Fibroblast of mammary gland (primary cell): ENCODE measurements at places on chromosomes 5 and 9.

DNA sequence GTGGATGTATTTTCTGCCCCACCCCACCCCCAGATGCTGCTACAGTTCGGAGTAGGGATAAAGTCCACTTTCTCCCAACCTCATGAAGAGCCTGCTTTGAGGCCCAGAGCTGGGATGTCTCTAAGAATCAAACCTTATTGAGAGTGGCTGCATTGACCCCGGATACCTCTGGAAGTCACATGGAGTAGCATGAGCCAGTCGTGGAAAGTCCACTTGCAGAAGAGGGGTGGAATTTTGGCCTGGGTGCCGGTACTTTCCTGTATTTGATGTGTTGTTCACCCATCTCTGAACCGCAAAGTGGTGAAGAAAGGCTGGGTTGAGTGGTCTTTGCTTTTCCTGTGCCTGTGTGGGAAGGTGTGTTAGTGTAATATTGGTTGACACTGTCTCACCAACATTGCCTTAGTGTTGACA lies 3.7 kb downstream of the OTULIN start:
- no peak for DNase-seq

GRCh38 chr5:95712347-95712958 lies 18.7 kb upstream of the RHOBTB3 start:
- peak; percentile 72 for DNase-seq

DNA sequence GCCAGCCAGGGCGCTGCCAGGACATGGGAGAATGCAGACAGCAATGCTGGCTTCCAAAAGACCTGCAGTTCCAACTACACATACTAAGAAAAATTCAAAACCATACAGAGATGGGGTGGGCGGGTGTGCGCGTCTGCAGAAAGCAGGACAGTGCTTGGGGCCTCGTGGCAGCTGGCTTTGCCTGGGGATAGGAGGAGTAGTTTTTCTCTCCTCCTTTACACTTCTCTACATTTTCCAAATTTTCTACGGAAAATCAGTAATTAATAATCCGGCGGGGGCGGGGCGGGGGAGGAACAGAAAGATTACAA lies 43.6 kb upstream of the SARDH start:
- no peak for DNase-seq

DNA sequence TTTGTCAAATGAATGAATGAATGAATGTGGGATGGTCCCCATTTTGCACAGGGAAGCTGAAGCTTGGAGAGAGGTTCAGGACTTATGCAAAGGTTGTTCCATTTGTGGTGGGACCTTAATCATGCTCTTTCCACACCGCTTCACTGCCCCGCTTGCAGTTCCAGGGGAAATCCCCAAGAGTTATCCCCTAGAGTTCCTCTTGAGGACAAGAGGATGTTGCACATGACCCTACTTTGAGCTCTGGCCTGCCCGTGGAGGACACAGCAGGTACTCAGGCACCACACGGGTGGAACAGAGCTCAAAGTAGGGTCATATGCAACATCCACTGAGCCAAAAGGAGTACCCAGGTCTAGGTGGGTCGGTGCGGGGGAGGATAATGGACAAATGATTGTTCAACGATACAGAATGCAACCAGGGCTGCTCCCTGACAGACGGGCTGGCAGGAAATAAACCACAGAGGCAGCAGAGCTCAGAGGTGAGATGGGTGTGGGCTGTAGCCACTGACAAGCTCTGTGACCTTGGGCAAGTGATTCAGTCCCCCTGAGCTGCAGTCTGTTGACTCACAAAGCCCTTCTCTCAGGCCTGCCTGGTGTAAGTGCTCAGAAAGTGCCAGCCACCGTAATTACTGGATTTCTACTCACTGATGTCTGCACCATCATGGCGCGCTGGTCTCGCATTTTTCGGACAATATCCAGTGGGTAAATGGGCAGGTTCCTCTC lies 60.3 kb upstream of the EPB41L4B start:
- DNase-seq, result peak; percentile 28

- DNase-seq, result peak; percentile 70
Observed at GRCh38 chr9:83231039-83231438, 168.1 kb upstream of the RASEF start.

DNA sequence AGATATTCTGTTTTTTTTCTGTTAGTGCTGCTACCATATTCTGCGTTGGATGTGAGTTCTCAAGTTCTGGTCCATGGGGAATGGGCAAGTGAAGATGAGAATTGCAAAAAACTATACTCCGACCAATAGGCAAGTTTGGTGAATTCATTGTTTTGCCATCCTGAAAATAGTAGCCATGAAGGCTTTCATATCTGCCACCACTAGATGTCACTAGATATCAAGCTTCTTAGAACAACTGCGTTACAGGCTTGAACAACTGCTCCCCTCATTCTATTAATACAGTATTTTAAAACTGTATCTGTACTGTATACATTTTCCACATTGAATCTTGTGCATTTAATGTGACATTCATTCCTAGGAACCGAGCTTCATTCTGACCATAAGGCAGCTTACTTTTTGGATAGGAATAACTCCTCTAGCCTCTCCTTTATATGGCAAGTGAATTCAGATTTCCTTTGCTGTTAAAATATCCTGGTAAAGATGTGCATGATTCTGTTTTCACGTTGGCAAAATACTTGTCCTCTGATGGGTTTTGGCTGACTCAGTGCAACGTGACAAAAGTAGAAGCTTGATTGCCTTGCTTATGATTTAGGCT lies 163.6 kb downstream of the SREK1 start:
- peak; percentile 75 for DNase-seq

GRCh38 chr9:102796244-102796643 lies 198.9 kb upstream of the CYLC2 start:
- DNase-seq, result no peak

GRCh38 chr5:155540000-155540595 lies 526.5 kb downstream of the KIF4B start:
- DNase-seq, result no peak

- DNase-seq, result no peak
Observed at GRCh38 chr5:62731022-62731421, 152.4 kb downstream of the LRRC70 start.

DNA sequence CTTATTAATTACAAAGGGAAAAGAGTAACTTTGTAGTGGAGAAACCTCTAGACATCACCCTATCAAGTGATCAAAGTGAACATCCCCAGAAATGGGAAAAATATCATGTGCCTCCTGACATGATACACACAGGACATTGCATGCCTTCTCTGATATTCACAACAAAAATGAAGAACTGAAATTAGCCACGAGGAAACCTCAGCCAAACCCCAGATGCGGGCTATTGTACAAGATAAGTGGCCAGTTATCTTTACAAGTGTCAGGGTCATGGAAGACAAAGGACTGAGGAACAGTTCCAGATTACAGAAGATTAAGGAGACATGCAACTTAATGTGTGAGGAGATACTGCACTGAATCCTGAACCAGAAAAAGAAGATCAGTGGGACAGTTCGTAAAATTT lies 23.8 kb upstream of the NPM1 start:
- DNase-seq, result no peak

DNA sequence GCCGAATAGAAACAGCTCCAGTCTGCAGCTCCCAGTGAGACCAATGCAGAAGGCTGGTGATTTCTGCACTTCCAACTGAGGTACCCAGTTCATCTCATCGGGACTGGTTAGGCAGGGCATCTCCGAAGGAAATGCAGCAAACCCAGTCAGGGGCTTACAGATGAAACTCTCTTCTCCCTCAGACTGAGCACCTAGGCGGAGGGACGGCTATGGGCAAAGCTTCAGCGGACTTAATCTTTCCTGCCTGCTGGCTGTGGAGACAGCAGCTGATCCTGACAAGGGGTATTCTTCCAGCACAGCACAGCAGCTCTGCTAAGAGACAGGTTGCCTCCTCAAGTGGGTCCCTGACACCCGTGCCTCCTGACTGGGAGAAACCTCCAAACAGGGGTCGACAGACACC lies 330.9 kb downstream of the DNAH5 start:
- DNase-seq, result no peak

DNA sequence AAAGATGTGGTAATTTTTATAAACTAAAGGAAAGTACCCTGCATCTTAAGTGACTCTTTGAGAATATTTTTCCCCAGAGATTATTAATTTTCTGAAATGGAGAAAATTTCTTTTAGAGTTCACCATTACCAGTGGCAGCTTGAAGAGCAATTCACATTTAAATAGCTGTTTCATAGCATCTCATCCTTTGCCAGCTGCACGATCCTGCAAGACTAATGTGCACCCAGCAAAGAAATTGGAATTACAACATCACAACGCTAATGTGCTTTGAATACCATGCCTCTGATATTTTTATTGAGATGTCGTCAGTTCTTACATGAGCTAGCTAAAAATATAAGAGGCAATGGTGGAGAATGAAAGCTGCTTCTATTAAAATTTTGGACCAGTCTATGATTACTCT lies 423.5 kb downstream of the TAF11L14 start:
- DNase-seq, result no peak

- DNase-seq, result no peak
Observed at GRCh38 chr5:178384816-178385495, 152.4 kb upstream of the PHYKPL start.

GRCh38 chr5:173670130-173670651 lies 53.7 kb upstream of the BOD1 start:
- peak; percentile 30 for DNase-seq

- DNase-seq, result peak; percentile 22
Observed at GRCh38 chr5:177035976-177036375, 13.5 kb downstream of the ZNF346 start.

DNA sequence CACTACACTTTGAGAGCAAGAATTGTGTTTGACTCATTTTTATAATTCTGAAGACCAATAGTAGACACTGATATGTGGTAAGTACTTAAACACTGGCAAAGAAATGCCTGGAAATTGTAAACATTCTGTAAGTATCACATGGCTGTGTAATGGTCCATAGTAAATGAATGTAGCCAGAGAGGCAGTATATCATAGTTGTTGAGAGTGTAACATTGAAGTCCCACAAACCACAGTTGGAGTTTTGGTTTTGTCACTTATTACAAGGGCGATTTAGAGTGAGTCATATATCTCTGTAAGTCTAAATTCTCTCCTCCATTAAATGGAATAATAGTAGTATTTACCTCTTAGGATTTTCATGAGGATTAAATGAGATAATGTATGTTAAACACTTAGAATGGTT lies 181.1 kb upstream of the MEF2C start:
- no peak for DNase-seq

GRCh38 chr9:105218673-105219072 lies 25.8 kb upstream of the SLC44A1 start:
- DNase-seq, result no peak

- DNase-seq, result no peak
Observed at GRCh38 chr9:68651280-68651893, 53.7 kb upstream of the PIP5K1B start.

- peak; percentile 54 for DNase-seq
Observed at GRCh38 chr5:143390941-143391340, 12.5 kb downstream of the NR3C1 start.
